ENCODE measurements at places on chromosomes 4 and X.

- DNase-seq, result no peak
Measured at GRCh38 chrX:10045327-10046000, 78.3 kb downstream of the CLDN34 start.

GRCh38 chrX:138982365-138982764, 270.8 kb upstream of the FGF13 start:
- DNase-seq, result no peak

GRCh38 chr4:57023104-57023503, 44.4 kb downstream of the POLR2B start:
- no peak for DNase-seq

DNA sequence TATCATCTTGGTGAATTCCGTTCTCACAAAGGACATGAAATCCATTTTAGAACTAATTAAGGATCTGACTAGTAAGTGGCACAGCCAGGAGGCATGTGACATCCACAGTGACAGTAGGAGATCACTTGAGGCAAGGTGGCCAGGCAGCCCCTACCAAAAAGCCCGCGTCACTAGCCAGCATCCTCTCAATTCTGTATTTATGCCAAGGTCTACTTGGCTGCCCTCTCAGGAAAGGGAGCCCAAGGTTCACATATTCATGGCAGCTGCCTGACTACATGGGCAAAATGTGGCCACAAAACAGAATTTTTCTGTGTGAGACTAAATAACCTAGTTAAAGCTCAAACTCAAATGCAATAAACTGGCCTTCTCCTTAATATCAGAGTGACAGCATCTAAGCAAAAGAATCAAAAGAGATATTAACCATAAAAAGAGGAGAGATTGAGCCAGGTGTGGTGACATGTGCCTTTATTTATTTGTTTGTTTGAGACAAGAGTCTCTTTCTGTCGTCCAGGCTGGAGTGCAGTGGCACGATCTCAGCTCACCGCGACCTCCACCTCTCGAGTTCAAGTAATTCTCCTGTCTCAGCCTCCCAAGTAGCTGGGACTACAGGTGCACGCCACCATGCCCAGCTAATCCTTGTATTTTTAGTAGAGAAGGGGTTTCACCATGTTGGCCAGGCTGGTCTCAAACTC, 51.5 kb downstream of the SLC9A7 start:
- no peak for DNase-seq

DNA sequence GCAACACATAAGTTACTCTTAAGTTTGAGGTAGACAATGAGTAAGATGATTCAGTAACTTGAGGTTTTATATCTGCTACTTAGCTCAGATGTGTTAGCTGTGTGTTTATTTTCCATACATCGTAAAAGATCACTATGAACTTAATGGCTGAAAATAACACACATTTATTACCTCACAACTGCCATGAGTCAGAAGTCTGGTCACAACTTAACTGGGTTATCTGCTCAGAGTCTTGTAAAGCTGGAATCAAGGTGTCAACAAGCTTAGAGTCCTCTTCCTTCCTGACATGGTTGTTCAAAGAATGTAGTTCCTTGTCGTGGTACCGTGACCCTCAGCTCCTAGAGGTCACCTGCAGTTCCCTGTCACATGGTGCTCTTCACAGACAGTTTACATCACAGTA, 204.9 kb upstream of the MAGEB2 start:
- DNase-seq, result no peak

- DNase-seq, result no peak
Measured at GRCh38 chr4:171002246-171002645, 811.0 kb upstream of the GALNTL6 start.

DNA sequence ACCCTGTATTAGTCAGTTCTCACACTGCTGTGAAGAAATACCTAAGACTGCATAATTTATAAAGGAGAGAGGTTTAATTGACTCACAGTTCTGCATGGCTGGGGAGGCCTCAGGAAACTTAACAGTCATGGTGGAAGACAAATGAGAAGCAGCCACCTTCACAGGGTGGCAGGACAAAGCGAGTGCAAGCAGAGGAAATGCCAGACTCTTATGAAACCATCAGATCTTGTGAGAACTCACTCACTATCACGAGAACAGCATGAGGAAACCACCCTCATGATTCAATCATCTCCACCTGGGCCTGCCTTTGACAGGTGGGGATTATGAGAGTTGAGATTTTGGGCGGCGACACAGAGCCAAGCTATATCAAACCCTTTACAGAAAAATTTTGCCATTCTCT, 722.4 kb downstream of the RAB28 start:
- DNase-seq, result no peak

DNA sequence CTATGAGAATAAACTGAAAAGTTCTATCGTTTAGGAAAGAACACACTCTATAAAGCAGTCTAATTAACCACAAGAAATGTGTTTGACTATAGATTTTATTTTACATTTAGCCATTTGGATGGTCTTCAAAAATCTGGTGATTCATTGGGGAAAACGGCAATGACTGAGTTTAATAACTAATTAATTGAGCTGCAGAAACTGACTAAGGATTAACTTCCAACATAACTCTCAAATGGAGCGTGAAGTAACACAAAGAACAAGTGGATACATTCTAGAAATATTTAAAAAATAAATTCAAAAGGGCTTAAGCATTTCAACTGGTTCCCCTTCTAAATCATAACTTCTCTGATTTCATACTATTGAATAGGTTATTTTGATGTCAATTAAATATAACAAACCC, 1582.4 kb downstream of the PCDH18 start:
- DNase-seq, result no peak

DNA sequence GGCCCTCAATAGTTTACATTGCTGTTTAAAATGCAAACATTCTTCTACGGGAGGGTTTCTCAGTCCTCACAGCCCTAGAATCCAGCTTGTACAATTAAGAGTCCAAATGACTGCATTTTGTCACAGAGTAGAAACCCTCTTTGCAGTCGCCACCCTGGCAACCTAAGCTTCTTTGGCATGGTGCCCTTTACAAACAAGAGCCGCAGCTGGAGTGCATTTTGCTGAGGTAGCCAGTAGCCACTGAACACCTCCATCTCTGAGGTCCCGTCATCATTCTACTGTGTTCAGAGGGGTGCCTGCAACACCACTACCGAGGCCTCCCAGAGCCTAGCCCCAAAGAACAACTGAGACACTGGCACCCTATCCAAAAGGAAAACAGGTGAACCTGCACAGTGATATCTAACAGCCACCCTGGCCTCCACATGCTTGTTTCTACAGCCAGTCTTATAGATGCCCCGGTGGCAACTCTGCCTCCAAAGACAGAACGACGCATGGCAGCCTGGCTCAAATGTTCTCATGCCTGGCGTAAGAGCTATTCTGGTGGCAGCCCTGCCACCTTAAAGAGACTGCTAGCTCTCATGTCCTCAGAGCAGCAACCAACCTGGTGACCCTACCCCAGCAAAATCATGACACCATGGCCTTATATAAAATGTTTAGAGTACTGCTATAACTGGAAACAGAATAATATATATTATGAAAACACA, 801.9 kb downstream of the TECRL start:
- no peak for DNase-seq

- DNase-seq, result no peak
Measured at GRCh38 chrX:254630-255215, 26.5 kb upstream of the PLCXD1 start.

GRCh38 chr4:183773790-183774189, 114.7 kb downstream of the TRAPPC11 start:
- no peak for DNase-seq

DNA sequence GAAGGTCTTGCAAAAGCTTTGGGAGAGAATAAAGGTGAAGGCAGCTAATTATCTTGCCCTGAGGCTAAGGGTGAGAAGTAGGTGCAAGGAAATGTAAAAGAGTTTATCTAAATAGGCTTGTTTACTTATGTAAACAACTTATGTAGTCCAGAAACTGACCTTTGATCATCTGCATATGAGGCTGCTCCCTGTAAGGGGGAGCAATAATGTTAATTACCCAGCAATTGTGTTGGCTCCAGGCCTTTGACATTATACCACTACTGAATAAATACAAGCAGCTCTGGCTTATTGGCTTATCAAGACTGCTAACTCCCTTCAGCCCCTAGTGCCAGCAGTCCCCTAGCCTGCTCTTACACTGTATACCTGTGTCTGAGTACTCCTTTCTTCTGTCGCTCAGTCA, 303.7 kb upstream of the GNPDA2 start:
- no peak for DNase-seq

- no peak for DNase-seq
Measured at GRCh38 chr4:113711883-113712662, 49.5 kb downstream of the CAMK2D start.

DNA sequence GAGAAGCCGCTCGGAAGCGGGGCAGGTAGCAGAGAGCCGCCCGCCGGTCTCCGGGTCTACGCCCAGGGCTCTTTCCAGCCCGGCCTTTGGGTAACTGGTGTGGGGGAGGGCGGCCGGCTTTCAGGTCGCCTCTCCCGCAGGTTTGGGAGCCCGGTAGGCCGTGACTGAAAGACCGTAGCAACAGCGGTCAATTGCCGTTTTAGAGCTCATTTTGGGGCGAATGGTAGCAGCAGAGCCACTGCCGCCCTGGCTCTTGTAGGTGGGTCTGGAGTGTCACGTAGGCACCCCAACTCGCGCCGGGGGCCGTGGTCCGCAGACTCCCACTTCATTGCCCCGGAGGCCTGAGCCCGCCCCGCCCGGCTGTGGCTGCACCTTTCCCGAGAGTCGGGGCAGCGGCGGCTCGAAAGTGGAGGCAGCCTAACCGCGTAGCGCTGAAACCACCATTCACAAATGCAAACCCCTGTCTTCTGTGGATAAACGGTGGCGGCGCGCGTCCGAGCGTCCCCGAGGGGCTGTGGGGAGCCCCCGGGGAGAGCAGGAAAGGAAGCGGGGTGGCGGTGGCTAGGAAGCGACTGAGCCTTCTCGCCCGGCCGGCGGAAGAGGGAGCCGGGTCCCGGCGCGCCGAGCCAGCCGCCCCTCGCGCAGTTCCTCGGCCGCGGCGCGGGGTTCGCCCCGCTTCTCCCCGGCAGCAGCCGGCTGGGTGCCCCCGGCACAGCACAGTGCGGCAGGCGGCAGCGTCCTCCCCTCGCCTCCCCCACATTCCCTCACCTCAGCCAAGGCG, 2185.1 kb upstream of the TENM3 start:
- no peak for DNase-seq

DNA sequence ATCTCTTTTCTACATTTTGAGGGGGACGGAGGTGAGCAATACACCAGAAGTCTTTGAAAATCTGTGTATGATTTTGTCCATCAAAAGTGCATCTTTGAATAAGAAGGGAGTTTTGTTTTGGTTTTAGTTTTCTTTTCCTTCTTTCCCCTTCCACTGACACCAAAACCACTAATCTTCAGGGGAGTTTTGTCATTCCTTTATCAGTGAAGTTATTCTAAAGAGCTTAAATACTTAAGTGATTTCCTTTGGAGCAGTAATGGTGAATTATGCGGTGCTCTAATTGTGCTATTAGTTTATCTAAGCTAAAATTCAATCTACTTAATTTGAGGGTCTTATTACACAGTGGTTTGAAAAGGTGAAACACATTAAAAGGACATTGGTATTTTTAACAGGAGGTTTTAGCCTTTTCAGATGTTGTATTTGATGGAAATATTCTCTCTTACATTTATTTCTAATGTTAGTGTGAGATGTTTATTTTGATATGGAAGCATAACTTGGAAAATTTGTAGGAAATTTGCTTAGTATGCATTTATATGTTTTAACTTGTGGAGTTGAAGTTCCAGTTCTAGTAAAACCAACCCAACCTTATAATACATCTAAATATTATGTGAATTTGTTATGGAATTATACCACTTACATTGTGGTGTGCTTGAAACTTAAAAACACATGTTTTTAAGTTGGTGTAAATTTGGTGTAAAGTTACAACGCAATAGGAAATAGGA, 124.9 kb downstream of the PCDH7 start:
- no peak for DNase-seq
